ENCODE measurements at places on chromosomes 6 and 20. TPM values are rescaled to one million over a fixed set of nuclear protein-coding genes. Genes with fewer than 3 reads are reported as not detected.

- no peak overlapping the region for H3K27ac ChIP-seq
- no peak overlapping the region for H3K4me3 ChIP-seq
Measured at GRCh38 chr20:40966103-40966502, 62.5 kb upstream of the TOP1 start.

- peaks cover 28% of the 10 kb centered on the region for H3K4me1 ChIP-seq
- H3K36me3 ChIP-seq: no peaks in the 10 kb centered on the region
- H3K27ac ChIP-seq: no peak overlapping the region
- no peak overlapping the region for H3K4me3 ChIP-seq
- H3K27me3 ChIP-seq: no peaks in the 10 kb centered on the region
Measured at GRCh38 chr6:157019733-157020132, 242.6 kb downstream of the ARID1B start.

GRCh38 chr20:3876676-3877075, 12.5 kb upstream of the PANK2 start:
- H3K4me3 ChIP-seq: no peak overlapping the region
- no peak for DNase-seq
- peaks cover 6% of the 10 kb centered on the region for H3K36me3 ChIP-seq
- H3K27me3 ChIP-seq: no peaks in the 10 kb centered on the region

The TIAM2 gene
- polyA plus RNA-seq: 4.0 TPM

- H3K27ac ChIP-seq: no peak overlapping the region
- H3K4me3 ChIP-seq: no peak overlapping the region
- no peaks in the 10 kb centered on the region for H3K4me1 ChIP-seq
- no peak for DNase-seq
- no peaks in the 10 kb centered on the region for H3K27me3 ChIP-seq
Measured at GRCh38 chr20:61982191-61982950, 83.3 kb downstream of the TAF4 start.

The SNX9 gene
- 25.3 TPM for polyA plus RNA-seq

DNA sequence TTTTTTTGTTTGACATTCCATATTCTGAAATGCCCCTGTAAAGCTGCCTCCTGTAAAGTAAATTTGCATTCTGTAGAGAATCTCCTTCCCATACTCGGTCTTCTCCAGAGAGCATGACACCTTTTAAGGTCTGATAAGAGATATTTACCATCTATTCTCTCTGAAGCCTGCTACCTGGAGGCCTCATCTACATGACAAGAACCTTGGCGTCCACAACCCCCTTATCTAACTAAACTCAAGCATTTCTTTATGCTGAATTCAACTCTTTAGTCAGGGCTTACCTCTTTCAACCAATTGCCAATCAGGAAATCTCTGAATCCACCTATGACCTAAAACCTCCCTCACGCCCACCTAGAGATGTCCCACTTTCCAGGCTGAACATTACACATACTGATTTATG, 51.6 kb downstream of the FAM184A start:
- no peak overlapping the region for H3K4me3 ChIP-seq
- no peak overlapping the region for H3K27ac ChIP-seq
- no peaks in the 10 kb centered on the region for H3K27me3 ChIP-seq
- no peaks in the 10 kb centered on the region for H3K4me1 ChIP-seq
- no peaks in the 10 kb centered on the region for H3K36me3 ChIP-seq

The TREML2 gene
- 0.03 TPM for polyA plus RNA-seq

DNA sequence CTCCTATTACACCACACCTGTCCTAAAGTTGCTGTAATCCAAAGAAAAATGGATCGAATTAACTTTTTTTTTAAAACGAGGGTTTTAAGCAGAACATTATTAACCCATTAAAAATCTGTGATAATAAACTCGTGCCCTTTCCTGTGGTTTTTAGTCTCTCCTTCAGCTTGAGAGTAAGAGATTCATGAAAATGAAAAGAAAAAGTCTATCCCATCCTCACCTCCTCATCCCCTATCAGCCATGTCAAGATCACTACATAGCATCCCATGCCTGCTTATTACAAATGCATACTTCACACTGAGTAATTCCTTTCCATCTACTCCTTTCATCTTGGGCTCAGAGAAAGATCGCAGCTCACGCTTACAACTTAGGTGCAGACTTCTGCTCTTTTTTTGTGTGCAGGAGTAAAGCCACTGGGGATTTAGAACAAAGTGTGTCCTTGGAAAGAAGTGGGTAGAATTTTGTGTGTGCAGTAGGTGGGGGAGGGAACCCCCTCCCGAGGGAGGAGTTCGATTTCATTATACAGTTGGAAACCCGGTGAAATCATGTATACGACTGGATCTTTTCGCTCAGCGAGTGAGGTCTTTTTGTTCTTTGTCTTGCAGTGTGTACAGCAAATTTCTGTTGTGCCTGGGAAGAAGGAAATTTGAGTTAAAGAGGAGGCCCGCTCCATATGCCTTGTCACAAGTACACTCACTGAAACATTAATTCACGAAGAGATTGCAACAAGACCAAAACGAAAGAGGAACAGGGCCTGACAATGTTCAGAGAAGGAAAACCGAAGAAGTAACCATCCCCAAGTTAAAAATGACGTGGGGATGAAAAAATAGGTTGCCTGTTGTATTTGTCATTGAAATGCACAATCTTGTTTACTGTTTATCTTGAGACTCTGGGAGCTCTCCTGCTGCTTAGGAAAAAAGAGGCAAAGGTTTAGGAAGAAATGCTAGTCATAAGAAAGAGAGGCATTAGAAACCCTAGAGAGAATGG, 146.5 kb upstream of the ZNF217 start:
- H3K27me3 ChIP-seq: no peaks in the 10 kb centered on the region
- H3K27ac ChIP-seq: peak overlapping the region; percentile 94
- DNase-seq: no peak
- H3K4me1 ChIP-seq: peaks cover 63% of the 10 kb centered on the region
- no peaks in the 10 kb centered on the region for H3K36me3 ChIP-seq
